ENCODE measurements at places on chromosomes 13 and 19. TPM values are rescaled to one million over a fixed set of nuclear protein-coding genes. Genes with fewer than 3 reads are reported as not detected.

The SBK2 gene
- not detected for total RNA-seq

The ADAMTS10 gene
- not detected for total RNA-seq

The KCTD15 gene
- 87.6 TPM for total RNA-seq

The URAD gene
- not detected for total RNA-seq

The MCEMP1 gene
- not detected for total RNA-seq
